Stimulated activated CD4-positive, alpha-beta T cell treated with anti-CD3 and anti-CD28 coated beads, Interleukin-2, amount 100 ng/mL, for 24 hours (primary cell): ENCODE measurements at places on chromosomes 2 and 18.

DNA sequence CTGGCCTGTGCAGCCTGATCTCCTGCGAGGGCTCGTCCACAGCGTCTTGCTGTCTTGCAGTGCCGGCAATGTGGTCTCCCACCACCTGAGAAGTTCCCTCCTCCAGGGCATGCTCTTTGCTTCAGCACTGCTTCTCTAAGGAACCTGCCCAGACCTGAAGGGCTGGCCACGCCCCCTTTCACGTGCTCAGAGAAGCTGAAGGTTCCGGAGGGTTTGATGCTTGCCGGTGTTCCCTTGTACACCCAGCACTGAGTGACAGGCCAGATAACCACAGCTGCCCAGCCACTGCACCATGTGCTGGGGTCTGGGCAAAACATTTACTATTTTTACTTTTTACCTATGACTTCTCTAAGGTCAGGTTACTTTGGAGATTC is 1.7 kb upstream of the POLR2D start:
- DNase-seq: peak; percentile 63

GRCh38 chr2:224831530-224831929 is 115.4 kb upstream of the CCDC195 start:
- no peak for DNase-seq

- no peak for DNase-seq
These were observed 66.9 kb downstream of the ATAD2B start for GRCh38 chr2:23859983-23860382.

DNA sequence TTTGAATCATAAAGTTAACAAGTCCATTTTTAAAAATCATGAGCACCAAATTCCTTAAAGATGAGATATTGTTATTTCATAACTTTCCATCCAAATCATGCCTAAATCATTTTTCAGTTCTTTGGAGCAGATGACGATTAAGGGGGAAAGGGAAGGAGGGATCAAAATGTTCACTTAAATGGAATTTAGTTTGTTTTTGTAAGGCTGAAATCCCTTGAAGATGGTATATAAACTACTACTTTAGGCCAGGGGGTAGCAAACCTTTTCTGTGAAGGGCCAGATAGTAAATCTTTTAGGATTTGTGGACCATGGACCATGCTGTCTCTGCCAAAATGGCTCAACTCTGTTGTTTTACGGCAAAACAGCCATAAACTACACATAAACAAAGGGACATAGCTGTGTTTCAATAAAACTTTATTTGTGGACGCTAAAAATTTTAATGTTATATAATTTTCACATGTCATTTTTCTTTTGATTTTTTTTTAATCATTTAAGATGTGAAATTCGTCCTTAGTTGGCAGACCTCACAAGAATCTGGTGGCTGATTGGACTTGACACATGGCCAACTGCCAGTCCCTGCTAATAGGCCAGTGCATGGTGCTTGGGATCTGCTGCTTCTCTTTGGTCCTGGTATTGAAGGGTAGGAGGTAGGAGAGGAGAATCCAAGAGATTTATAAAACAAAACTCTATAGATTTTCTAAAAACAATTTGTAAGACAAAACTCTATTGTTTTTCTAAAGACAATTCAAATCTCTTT is 52.0 kb upstream of the RTN4 start:
- no peak for DNase-seq

- no peak for DNase-seq
These were observed 566 bp upstream of the POLI start for GRCh38 chr18:54268751-54269150.

GRCh38 chr2:79935771-79936657 is 368.5 kb downstream of the LRRTM1 start:
- DNase-seq: peak; percentile 9

- DNase-seq: no peak
These were observed 657.2 kb downstream of the IRS1 start for GRCh38 chr2:226142463-226142862.

DNA sequence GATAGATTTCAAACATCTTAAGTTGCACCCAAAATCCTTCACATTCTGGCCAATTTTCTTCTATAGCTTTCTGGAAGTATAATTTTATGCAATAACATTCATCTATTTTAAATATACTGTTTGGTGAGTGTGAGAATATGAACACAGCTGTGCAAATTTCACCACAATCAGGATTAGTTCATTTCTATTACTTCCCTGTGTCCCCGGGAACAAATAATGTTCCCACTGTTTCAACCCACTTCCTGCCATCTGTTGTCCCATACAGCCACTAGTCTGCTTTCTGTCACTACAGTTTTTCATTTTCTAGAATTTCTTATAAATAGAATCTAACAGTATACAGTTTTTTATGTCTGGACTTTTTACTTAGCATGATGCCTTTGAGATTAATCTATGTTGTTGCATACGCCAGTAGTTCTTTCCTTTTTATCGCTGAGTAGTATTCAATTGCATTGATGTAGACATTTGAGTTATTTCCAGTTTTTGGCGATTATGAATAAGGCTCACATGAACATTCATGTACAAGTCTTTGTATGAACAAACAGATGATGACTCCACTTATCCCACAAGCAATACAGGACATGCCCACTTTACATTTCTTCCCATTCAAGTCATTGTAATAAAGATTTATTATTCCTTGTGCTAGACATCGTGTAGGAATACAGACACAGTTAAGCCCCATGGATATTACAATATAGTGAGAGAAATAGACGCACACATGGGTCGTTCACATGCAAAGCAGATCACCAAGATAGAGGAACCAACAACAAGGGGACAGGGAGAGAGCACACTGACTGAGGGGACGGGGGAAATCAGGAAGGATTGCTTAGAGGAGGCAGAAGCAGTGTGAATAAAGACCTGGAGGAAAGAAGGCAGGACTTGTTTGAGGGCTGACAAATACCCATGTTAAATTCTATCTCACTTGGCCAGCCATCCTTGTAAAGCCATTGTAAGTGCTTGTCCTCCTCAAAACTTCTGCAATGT is 72.9 kb upstream of the PAX8 start:
- DNase-seq: no peak

GRCh38 chr2:64063924-64064331 is 44.7 kb upstream of the VPS54 start:
- no peak for DNase-seq

GRCh38 chr2:72925328-72925943 is 8.1 kb downstream of the EMX1 start:
- DNase-seq: no peak

- no peak for DNase-seq
These were observed 75.9 kb downstream of the PMS1 start for GRCh38 chr2:189860161-189860560.
